ENCODE measurements at places on chromosomes 5 and 9.

GRCh38 chr5:5404381-5404780 is 18.1 kb upstream of the ICE1 start:
- DNase-seq: no peak

GRCh38 chr9:18516514-18516913 is 42.6 kb downstream of the ADAMTSL1 start:
- DNase-seq: no peak

- no peak for DNase-seq
Observed at GRCh38 chr9:80146466-80146865, 574.7 kb downstream of the TLE4 start.

- DNase-seq: no peak
Observed at GRCh38 chr5:61348447-61348846, 16.4 kb downstream of the ZSWIM6 start.

GRCh38 chr5:61397937-61398336 is 65.9 kb downstream of the ZSWIM6 start:
- no peak for DNase-seq

DNA sequence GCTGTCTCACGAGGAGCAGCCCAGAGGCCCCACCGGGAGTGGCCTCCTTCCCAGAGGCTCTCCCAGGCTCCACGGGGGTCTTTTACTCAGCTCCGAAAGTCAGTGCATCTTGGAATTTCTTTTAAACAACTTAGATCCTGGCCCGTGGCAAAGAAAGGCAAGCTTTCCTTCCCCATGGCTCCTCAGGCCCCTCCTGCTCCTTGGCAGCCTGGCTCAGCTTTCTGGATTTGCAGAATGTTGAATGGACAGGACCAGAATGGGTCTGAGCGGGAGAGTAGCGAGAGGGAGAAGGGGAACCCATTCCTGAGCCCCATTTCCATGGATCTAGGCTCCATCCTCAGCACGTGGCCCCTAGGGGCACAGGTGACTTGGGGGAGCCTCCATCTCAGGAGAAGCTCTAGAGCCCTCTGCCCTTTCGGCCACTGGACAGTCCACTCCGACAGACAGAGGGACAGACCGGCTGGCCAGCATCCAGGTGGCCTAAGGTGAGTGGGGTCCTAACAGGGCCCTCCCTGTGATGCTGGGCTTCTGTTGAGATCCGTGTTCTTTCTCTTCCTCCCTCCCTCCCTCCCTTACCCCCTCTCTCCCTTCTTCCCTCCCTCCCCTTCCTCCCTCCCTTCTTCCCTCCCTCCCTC is 173.9 kb upstream of the PPP1R26 start:
- DNase-seq: no peak

DNA sequence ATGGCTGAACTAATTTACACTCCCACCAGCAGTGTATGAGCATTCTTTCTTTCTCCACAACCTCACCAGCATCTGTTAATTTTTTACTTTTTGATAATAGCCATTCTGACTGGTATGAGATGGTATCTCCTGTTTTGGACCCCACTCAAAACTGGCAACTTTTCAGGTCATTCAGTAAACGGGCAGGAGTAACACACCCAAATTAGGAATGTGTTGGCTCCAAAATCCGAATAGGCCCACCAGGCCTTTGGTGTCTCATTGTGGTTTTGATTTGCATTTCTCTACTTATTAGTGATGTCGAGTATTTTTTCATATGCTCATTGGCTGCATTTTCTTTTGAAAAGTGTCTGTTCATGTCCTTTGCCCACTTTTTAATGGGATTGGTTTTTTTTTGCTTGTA is 517.1 kb downstream of the TMEM232 start:
- DNase-seq: no peak

GRCh38 chr5:119393746-119394145 is 37.9 kb downstream of the TNFAIP8 start:
- DNase-seq: no peak

- DNase-seq: no peak
Observed at GRCh38 chr9:112193572-112194288, 18.6 kb upstream of the SUSD1 start.

DNA sequence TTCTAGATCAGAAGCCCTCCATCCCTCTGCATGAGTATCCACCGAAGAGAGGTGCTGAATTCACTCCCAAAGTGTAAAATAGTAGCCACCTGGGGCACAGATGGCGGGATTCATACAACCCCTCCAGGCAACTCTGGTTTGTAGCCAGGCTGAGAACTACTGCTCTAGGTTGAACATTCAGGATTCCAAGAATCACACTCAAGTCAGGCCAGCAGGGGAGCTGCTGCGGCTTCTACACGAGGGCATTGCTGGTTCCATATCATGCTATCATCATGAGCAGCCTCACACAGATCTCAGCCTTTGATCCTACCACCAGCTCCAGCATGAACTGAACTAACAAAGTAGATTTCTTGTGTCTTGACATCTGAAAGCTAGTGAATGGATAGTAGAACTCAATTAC is 367.9 kb downstream of the DIRAS2 start:
- DNase-seq: no peak

- DNase-seq: no peak
Observed at GRCh38 chr5:38835887-38836286, 9.9 kb upstream of the OSMR start.

- DNase-seq: no peak
Observed at GRCh38 chr5:110386782-110387181, 339.7 kb downstream of the TMEM232 start.

DNA sequence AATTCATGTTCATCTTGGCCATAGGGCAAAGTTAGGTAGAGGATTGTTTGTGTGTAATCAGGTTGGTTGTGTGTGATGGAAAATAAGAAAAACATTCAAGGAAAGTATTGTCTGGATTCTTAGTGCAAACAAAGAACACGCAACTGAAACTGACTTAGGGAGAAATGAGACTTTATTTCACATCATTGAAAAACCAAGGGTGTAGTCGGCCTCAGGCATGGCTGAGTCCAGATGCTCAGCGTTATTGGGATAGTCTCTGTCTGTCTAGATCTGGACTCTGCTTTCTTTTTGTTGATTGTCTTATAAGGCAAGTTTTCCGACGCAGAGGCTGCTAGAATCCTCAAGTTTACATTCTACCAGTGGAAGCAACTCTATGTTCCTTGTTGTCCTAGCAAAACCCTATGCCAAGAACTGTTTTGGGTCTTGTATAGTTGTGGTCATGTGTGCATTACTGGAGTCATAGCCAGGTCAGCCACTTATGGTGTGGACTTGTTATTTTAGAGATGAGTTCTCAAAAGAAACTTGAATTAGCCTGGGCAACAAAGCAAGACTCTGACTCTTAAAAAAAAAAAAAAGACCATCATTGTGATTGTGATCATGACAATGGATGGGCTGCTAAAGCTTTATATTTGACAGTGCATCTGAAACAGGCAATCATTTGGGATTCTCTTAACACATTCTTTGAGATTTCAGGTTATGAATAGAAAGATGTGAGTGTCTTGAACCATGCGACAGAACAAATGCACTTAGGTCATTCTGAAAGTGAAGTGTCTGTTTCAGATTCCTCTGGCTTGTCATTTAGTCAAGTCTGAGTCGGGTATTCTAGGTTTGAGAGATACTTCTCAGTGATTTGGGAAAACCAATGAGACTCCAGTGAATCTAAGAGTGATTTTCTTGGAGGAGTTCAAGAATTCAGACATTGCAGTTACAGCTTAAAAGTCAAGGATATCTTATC is 82.6 kb downstream of the DOCK2 start:
- DNase-seq: no peak

DNA sequence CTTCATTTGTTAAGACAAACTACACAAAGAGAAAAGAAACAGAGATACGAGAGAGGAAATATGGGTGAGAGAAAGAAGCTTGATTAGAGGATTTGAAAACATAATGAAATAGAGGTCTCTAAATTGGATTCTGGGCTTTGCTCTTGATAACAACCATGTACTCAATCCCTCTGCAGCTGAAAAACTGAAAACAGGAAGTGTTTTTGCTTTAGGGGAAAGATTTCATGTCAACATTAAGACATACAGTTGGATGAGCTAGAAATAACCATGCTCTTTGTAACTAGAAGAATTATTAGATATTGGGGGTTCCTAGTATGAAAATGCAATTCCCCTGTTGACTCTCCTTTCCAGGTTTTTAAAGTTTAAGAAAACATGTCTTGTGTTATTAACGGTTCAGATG is 21.9 kb downstream of the CRHBP start:
- no peak for DNase-seq

DNA sequence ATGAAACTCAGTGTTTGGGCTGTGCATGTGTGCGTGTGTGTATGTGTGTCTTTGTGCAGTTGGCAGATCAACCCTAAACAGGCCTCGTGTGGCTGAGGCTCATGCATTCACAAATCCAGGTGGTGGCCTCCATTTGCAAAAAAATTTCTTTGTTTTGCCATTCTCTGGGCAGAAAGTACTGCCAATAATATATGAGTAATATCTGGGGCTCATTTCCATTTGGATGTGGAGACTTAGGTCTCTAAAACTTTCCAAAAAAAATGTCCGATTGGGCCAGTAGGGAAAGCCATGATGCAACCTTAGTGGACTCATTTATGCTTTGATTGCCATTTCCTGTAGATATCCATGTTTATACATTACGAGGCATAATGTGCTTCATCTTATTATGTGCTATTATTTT is 77.9 kb upstream of the RPS23 start:
- no peak for DNase-seq
